Fibroblast of skin of abdomen (primary cell): ENCODE measurements at places on chromosomes 4 and X.

DNA sequence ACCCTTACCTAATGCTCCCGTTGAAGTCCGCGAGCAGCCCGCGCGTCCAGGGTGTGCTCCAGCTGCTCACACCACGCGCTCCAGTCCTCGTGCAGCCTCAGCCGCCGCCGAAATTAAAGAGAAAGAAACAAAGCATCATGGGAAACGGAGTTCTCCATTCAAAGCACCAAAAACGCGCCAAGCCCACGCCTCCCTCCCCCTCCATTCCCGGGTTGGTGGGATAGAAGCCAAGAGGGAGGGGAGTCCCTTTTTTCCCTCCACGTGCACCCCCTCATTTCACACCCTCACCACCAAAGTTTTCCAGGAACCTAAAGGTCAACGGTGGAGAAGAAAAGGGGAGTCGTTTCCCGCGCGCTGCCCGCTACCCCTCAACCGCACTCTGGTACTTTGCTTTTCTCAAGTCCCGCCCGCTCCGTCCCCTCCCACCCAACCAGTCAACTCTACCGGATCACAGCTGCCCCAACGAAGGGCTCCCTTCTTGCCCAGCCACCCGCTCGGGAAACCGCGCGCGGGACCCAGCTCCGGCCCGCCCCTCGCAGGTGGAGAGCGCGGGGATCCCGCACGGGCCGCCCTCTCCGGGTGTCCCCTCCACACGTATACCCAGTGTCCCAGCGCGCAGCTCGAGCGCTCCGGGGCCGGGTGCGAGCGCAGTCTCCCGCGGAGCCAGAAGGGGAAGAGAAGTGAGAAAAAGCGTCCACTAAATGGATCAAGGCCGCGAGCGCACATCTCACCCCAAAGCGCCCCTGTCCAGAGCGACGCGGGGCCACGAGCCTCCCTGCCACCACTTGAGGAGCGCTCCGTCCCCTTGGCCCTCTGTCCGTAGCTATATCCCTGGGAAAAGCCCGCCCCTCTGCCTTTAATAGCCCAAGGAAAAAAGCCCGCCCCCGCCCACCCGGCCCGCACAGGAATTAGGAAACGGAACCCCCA is 65.1 kb upstream of the CCDC160 start:
- peak; percentile 5 for DNase-seq

GRCh38 chr4:8914461-8915171 is 43.0 kb upstream of the HMX1 start:
- no peak for DNase-seq

- DNase-seq = no peak
Measured at GRCh38 chr4:37956941-37957340, 3.3 kb upstream of the PTTG2 start.

DNA sequence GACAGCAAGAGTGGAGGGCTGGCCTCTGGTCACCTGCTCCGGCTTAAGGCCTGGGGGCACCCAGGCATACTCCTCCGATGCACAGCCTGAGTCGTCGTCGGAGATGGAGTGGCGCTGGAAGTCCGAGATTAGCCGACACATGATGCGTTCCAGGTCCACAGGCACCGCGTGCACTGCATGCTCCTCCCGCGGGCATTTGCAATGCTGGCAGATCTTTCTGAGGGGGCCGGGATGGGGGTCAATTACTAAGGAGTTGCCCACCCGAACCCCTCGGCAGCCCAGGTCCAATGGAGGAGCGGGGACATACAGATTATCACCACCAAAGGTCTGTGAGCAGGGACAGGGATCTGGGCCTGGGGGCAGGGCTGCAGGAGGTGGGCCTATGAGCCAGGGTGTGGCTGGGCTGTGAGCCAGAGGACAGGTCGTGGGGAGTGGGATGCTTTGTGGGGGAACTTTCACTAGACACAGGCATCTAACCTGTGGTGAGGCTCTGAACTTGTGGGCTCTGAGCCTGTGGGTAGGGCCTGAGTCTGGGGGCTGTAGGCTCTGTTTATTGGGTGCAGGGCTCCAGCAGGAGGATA is 2.4 kb downstream of the PRICKLE3 start:
- no peak for DNase-seq

- DNase-seq = no peak
Measured at GRCh38 chr4:153834901-153835300, 46.0 kb upstream of the SFRP2 start.

DNA sequence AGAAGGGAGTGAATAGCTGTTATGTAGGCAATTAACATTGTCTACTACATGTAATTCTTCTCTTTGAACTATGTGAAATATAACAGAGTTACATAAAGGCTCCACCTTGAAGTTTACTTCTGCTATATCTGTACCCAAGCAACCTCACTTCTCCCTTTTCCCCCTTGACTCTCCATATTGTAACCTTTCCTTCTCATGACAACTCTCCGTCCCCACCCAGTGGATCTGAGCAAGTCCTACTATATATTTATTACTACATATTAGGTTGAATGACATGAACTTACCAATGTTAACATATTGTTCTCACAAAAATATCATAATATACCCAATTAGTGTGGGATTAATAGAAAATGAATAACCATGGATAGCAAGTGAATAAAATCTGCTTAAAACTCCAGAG is 93.2 kb upstream of the ATP8A1 start:
- DNase-seq = no peak

DNA sequence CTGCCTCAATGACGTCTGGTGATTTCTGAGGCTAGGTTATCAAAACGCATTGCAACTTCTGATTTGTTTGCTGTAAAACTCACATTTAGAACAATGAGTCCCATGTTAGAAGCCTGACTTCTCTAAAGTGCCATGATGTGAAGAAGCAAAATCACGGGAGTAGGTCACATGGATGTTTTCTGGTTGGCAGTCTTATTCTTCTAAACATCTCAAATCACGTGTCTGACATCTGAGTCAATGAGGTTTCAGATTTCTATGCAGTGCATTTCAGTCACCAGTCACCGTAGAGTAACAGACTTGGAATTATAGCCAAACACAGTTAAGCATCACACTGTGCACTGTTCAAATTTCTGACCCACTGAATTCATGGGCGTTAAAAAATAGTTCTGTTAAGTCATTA is 482.1 kb downstream of the TMA16 start:
- DNase-seq = no peak

DNA sequence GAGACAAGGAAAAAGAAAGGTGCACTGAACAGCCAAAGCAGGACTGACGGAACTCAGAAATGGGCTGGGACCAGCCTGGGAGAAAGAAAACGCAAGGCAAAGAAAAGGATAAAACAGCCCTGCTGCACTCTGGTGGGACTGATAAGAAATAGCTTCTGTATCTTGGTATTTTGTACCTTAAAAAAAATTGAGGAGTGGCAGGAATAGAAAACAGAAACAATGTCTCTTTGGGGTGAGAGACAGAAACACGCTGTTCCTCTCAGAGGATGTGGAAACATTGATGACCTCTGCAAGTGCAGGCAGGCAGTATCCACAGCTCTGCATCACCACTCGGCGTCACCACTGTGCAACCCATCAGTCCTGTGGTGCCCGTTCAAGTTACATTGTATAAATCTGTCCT is 152.5 kb upstream of the SPRY1 start:
- no peak for DNase-seq

GRCh38 chr4:94504545-94504944 is 52.8 kb downstream of the PDLIM5 start:
- DNase-seq = peak; percentile 86

- DNase-seq = no peak
Measured at GRCh38 chr4:17933126-17933525, 88.4 kb downstream of the LCORL start.

DNA sequence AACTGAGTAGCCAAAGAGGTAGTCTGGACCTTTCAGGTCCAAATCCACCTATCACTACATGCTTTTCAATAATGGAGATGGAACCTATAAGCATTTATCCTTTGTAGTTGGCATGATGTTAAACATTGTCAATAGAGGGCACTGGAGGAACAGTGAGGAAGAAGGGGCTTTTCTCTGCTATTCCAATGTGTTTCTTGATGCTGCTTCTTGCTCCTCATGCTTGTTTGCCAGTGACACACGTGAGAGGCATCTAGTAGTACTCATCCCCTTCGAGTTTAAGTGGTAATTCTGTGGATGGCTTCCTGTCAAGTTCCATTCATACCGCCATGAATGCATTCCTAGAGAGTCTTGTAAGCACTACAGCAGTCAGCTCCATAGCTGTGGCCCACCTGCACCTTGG is 84.0 kb downstream of the NAA11 start:
- peak; percentile 95 for DNase-seq

- DNase-seq = peak; percentile 37
Measured at GRCh38 chr4:110196206-110196870, 2.1 kb downstream of the ELOVL6 start.

DNA sequence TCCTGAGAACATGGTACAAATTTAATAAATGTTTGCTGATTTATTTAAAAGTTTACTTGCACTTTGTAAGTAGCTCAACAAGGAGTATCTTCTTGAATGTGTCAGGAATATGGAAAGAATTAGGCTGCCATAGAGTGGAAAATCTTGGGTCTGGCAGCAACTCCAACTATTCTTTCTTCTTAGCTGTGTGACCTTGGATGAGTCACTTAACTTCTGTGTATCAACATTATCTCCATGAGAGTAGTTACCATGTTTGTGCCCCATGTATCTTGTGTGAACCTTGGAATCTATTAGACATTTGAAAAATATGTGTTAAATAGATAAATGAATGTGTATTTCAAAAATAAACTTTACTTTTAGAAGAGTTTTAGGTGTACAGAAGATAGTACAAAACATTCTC is 348.8 kb downstream of the GBA3 start:
- no peak for DNase-seq

DNA sequence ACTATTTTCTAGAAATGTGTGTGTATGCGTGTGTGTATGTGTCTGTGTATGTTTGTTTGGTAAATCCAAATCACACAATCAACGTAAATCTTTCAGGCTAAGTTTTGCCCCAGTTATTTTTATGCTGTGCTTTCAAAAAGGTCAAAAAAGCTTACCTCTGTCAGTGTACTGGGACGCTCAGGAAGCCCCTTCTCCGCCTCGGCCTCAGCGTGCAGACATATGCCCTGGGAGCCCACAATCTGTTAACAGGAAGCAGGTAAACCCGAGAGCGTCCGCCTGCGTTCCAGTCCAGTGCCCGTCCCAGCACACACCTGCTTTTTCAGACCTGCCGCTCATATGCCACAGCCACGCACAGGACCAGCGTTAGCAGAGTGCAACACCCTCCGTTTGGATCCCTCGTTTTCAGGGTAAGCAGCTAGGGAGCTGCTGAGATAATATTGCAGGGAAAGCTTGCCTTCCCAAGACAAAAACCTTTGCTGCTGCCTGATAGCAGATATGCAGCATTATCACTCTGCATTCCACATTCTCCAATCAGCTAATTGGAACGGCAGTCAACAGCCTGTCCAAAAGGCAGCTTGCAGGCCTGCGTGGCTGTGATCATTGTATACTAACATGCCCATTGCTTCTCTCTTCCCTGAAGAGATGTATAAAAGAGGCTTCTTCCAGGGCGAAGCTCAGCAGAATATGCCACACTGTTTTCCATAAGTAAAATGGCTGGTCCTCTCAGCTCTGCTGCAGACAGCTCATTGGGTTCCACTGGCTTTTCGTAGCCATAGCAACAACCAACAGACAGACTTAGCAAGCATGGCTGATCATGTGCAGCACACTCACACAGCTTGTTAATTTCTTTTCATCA is at the start of gene SORBS2:
Gene SORBS2, minus strand, starts transcription at position 686 of the 856 bp plus-strand sequence. CDS start 121,623 bp downstream, outside the sequence.
- DNase-seq = peak; percentile 49

GRCh38 chr4:78297116-78297800 is 240.1 kb downstream of the FRAS1 start:
- DNase-seq = peak; percentile 85

DNA sequence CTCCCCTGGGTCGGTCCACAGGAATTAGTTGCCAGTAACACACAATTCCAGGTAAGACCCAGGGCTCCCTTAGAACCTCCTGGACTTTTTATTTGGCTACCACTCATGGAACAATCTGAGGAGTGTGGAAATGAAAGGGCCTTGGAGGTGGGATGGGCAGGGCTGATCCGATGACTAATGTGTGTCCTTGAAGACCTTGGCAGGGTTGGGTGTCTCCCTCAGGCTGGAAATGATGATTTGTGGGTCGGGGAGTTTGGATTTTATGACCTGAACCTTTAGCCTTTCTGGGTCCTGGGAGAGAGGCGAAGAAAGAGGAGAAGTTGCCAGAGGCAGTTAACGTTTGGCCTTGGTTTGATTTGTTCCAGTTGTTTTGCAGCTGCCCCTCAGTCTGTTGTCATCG is 425.0 kb downstream of the MID1IP1 start:
- DNase-seq = no peak

GRCh38 chr4:48367016-48367415 is 25.7 kb downstream of the SLAIN2 start:
- DNase-seq = no peak

DNA sequence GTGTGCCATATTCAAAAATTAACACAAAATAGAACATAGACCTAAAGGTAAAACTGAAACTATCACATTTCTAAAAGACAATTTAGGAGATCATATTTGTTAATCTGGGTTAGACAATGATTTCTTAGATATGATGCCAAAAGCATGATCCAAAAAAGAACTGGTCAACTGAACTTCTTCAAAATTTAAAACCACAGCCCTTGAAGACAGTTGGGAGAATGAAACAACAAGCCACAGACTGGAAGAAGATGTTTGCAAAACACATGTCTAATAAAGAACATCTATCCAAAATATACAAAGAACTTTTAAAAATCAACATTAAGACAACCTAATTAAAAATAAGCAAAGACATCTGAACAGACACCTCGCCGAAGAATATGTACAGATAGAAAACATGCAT is 19.5 kb downstream of the COMMD8 start:
- DNase-seq = no peak

GRCh38 chr4:109185548-109185947 is 116.9 kb downstream of the COL25A1 start:
- no peak for DNase-seq

GRCh38 chr4:122625156-122625555 is 4.3 kb upstream of the IL21 start:
- no peak for DNase-seq

- DNase-seq = no peak
Measured at GRCh38 chrX:22758807-22759481, 240.8 kb upstream of the DDX53 start.

DNA sequence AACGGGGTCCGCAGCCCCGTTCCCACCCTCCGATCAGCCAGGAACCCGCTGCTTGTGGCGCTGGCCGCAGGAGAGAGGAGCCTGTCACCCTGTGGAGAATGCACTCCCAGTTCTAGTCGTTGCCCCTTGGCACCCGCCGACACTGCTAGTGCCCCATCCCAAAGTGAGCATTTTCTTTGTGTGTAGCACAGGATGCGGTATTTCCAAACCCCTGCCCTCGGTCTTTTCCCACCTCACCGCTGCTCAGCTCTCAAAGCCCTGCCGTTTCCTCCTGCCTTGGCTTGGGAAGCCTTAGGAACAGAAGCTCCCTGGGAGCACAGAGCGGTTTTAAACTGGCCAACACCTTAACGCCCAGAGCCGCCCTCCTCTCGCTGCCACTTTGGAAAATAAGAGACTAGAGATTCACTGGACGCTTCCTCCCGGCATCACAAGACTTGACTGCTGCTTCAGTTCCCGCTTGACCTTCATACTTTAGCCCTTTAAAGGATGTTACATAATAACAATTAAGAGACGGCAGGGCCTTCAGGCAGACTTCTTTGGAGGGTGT is 772 bp downstream of the CYP4V2 start:
- DNase-seq = peak; percentile 26
